ENCODE measurements at places on chromosomes 13 and 19. TPM values are rescaled to one million over a fixed set of nuclear protein-coding genes. Genes with fewer than 3 reads are reported as not detected.

GRCh38 chr13:110339975-110340550 is 33.0 kb downstream of the COL4A2 start:
- DNase-seq: no peak

- no peak for DNase-seq
Observed at GRCh38 chr13:93412676-93413075, 186.1 kb downstream of the GPC6 start.

The PRTN3 gene
- not detected for total RNA-seq

The LRG1 gene
- total RNA-seq: 0.90 TPM

DNA sequence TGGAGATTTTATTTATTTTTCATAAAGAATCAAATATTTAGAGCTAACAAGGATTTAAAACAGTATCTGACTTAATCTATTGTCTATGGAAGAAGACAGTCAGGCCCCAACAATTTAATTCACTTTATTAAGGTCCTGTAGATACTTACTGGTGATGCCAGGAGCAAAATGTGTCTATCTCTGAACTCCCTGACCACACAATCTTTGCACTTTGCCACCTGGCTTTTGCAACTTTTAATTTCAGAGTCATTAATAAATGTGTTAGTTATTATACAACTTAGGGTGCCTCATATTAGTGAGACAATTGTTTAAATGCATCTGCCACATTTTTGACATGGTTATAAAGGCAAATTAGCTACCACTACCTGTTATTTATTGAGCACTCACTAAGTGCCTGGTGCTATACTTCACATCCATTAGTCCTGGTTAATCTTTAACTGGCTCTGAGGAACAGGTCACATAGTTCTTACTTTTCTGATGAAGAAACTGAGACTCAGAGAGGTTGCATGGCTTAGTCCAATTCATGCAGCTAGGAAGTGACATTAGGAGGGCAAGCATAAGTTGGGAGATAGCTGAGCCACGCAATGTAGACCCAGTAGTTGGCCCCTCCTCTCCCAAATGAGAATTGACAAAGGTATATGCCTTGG is 297.9 kb downstream of the DCT start:
- no peak for DNase-seq

The CATSPERD gene
- total RNA-seq: not detected

- no peak for DNase-seq
Observed at GRCh38 chr13:103164251-103164650, 98.0 kb upstream of the SLC10A2 start.

DNA sequence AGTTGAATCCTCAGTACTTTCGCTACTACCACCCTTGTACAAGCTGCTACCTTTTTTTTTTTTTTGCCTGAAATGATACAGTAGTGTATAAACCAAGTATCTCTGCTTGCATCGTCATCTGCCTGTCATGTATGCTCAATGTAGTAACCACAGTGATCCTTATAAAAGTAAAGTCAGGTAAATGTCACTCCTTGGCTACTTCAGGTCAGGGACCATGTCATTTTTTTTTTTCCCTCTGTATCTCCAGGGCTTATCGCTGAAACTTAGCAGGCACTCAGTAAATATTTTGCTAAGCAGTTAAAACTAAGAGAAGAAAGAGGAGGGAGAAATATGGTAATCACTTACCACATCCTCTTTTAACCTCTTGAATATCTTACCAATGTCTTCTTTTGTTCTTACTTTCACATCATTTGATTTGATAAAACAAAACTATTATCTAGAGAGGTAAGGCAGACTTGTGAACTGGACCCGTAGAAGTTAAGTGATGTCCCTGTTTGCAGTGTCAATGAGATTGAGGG is 96.8 kb upstream of the KLF12 start:
- no peak for DNase-seq

The CRLF1 gene
- 0.13 TPM for total RNA-seq

DNA sequence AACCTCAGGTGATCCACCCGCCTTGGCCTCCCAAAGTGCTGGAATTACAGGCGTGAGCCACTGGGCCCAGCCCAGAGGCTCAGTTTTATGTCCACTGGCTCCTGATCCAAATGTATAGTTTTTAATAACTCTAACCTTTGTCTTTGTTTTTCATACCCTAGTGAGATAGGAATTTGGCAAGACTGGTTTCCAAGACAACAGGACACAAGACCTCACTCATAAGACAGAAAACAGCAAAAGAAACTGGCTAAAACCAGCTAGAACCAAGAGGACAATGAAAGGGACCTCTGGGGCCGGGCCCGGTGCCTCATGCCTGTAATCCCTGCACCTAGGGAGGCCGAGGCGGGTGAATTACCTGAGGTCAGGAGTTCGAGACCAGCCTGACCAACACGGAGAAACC is 27.6 kb downstream of the CPT1C start:
- no peak for DNase-seq

DNA sequence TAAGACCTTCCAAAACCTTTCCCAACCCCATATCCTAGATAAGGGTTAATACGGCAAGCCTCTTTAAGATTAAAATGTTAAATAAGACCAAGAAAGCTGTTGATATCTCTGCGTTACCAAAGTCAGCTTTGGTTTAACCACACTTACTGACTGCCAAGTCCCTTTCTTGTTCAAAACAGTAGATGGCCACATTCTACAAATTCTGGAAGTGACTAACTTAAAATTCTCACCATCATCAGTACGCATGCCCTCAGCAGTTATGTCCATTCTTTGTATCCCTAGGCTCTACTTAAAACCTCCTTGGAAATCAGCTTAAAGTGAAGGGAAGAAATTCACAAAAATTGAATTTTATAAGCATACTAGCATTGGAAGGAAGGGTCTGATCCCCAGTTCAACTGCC is 23.6 kb downstream of the SOHLH2 start:
- DNase-seq: no peak

The OR7G2 gene
- total RNA-seq: not detected

DNA sequence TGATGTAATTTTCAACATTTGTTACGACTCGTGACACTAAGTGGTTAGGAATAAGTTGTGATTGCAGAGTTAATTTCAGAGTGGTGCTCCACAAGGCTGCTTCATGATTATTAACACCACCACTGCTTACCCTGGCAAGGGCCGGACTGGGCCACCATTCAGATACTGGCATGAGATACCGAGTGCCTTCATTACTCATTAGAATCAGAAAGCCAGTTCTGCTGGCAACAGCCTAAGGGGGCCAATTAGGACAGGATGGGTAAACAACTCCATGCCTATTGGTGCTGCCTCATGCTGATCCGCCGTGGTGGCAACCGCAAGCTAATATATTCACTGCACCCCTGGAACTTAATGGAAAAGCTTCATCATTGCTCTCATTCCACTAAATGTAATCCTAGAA is 575.1 kb downstream of the EFNB2 start:
- no peak for DNase-seq

The KLK12 gene
- not detected for total RNA-seq

The SMIM44 gene
- total RNA-seq: not detected

The SIGLEC11 gene
- total RNA-seq: not detected

DNA sequence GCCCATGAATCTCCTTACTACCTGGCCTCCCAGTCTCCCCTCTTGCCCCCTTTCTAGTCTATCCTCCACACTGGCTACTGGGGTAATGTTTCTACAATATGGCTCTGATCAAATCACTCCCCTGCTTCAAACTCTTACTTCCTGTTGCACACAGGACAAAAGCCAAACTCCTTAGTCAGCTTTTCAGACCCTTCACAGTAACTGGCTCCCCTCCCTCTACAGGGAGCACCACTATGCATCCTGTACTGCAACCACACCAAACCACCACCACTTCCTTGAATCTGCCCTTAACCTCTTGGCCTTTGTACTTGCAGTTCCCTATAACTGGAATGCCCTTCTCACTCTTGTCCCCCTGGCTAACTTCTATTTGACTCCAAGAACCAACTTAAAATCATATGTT is 32.2 kb downstream of the DEDD2 start:
- no peak for DNase-seq

DNA sequence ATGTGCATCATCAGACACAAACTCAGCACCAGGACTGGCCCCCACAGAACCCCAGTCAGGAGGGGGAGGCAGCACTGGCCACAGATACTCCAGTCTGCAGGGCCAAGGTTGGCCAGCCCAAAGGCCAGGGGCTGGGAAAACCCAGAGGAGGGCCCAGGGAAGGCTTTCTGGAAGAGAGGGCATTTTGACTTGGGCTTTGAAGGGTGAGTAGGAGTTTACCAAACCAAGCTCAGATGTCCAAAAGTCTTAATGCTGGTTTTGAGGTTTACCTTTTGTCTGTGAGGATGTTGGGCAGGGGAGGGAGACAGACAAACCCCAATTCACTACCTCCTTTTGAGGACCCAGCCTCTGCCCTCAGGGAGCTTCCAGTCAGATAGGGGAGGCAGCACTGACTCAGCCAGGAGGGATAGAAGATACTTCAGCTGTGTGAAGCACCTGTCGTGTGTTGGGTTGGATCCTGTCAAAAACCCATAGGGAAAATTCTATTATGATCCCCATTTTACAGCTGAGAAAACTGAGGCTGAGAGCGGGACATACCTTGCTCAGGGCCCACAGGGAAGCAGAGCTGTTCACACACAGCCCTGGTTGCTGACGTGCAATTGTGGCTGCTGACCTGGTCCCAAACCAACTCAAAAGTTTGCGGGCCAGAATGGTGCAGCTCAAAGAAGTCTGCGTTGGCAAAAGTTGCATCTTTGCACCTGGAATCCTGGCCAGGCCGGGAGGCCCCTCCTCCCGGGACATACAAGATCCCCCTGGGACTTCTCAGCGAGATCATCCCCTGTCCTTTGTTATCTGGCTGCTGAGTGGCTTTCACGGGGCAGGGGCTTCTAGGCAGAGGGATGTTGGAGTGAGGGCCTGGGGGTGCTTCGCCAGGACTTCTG is 13.1 kb downstream of the CILP2 start:
- no peak for DNase-seq

The EHD2 gene
- total RNA-seq: 146 TPM

GRCh38 chr19:47124937-47125668 is 5.5 kb upstream of the SAE1 start:
- peak; percentile 80 for DNase-seq

DNA sequence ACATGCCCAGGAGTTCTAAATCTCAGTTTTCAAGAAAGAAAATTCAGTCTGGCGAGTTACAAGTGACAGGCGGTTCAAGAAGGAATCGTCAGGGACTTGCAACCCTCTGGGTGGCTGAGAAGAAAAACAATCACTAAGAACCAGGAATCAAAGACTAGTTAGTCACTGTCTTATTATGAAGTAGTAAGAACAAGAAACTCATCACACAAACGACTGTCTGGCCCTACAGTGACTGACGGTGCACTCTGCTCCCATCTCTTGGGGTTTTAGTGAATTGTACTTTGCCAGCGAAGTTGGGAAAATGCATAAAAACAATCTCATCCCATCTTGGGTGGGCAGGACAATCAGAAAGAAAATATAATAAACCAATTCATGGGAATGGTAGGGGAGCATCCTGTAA is 63.7 kb upstream of the SACS start:
- no peak for DNase-seq

DNA sequence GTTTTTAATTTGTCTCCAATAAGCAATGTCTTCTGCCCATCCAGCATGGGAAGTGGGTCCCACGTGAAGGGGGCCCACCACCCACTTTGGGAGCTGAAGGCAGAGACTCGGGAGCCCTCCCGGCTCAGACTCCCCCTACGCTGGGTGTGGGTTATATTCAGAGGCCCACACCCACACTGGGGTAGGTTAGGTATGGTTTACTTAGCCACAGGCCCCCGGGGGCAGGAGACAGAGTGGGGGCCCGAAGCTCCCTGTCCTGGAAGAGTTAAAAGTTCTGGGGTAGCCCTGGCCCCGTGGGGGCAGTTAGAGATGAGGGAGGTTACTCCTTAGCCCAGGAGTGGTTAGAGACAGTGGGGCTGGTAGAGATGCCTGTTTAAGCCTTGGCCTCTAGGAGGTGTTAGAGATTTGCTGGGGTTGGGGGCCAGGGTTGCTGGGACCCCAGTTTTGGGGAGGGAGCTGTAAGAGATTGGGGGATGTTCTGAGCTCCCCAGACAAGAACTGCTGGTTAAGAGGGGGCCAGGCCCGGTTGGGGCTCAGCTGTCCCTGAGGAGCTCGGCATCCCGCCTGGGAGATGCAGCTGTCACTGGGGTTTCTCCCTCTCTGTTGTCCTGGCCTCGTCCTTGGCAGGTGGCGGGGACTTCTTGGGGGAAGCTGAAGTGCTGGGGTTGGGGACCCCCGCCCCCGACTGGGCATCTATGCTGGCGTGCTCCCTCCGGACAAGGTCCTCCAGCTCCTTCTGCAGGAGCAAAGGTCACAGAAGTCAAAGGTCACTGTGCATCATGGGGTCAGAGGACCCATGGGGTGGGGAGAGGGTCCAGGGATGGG is 712 bp upstream of the RINL start:
- no peak for DNase-seq

DNA sequence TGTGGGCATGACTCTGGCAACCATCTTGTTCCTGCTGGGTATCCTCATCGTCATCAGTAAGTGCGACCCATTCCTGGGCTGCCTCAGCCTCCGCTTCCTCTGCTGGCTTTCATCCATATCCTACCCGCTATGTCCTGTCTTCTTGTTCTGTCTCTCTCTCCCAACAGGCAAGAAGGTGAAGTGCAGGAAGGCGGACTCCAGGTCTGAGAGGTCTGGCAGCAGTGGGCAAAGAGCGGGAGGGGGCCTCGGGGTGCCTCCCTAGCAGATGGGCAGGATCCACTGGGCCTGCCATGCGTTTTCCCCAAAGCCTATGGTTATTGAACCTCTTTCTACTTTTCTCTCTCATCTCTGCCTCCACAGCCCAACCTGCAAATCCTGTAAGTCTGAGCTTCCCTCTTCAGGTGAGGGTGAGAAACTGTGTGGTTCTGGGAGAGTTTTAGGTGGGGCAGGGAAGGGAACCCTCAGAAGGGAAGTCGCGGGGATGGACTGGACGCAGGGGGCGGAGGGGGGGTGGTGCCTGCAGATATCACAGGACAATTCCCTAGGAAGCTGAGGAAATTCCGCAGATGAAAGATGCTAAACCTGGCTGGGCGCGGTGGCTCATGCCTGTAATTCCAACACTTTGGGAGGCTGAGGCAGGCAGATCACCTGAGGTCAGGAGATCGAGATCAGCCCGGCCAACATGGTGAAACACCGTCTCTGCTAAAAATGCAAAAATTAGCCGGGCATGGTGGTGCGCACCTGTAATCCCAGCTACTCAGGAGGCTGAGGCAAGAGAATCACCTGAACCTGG is 3.1 kb upstream of the FXYD5 start:
- no peak for DNase-seq

The KLK4 gene
- total RNA-seq: not detected

DNA sequence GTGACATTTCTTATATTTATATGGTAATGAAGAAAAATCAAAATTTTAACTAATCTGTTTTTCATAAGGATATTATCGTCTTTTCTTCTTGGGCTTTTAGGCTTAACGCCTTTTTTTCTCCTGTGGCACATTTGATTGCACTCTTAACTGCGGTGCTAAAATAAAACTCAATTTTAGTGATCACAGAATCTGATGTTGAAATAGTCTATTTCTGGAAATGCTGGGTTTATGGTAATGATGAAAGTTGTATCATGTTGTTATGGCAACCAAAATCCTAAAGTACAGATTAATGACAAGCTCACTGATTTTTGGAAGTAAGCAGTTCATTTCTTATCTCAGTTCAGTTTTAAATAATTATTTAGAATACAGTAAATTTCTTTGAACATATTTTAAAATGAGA is 85.3 kb downstream of the COG6 start:
- no peak for DNase-seq

All from dermis microvascular lymphatic vessel endothelial cell (primary cell).